ENCODE measurements at places on chromosomes 7 and 10. TPM values are rescaled to one million over a fixed set of nuclear protein-coding genes. Genes with fewer than 3 reads are reported as not detected.

The SDHAF3 gene
- 17.2 TPM for total RNA-seq

The RASA4B gene
- 22.5 TPM for total RNA-seq

The PNLIP gene
- not detected for total RNA-seq

The CLEC5A gene
- total RNA-seq, result 2.9 TPM

The CHAT gene
- not detected for total RNA-seq

The MTURN gene
- 80.1 TPM for total RNA-seq

The HERC4 gene
- total RNA-seq, result 47.1 TPM

The PALD1 gene
- total RNA-seq, result 14.4 TPM

The MALRD1 gene
- total RNA-seq, result 2.0 TPM

The CUZD1 gene
- 0.54 TPM for total RNA-seq

The WAPL gene
- total RNA-seq, result 34.7 TPM

The FEZF1 gene
- not detected for total RNA-seq

The TET1 gene
- total RNA-seq, result 2.2 TPM

The GUSB gene
- 60.1 TPM for total RNA-seq

The TMEM120A gene
- total RNA-seq, result 47.0 TPM

The PRXL2A gene
- total RNA-seq, result 69.4 TPM

The JAZF1 gene
- 13.1 TPM for total RNA-seq

The FXYD4 gene
- 109 TPM for total RNA-seq

The SH2D4B gene
- 0.09 TPM for total RNA-seq

The SMKR1 gene
- 0.63 TPM for total RNA-seq

The ATP5MK gene
- total RNA-seq, result 265 TPM

The SPDYE9 gene
- total RNA-seq, result not detected

The GPR26 gene
- not detected for total RNA-seq

The LRRD1 gene
- 0.25 TPM for total RNA-seq

The CUTC gene
- 16.5 TPM for total RNA-seq

The C10orf143 gene
- total RNA-seq, result 6.6 TPM

The EBLN1 gene
- total RNA-seq, result not detected

The XRCC2 gene
- 0.44 TPM for total RNA-seq

The KCP gene
- 44.6 TPM for total RNA-seq

The SFMBT2 gene
- total RNA-seq, result 15.3 TPM

The GNAT3 gene
- total RNA-seq, result not detected

The MYOZ1 gene
- total RNA-seq, result 3.5 TPM

The NRCAM gene
- 20.6 TPM for total RNA-seq

The NANOS1 gene
- 1.1 TPM for total RNA-seq

The TMEM184A gene
- 11.0 TPM for total RNA-seq

The TEX47 gene
- not detected for total RNA-seq

The PDZD8 gene
- total RNA-seq, result 41.9 TPM

The C10orf62 gene
- total RNA-seq, result 1.6 TPM

The ATRNL1 gene
- total RNA-seq, result 7.1 TPM

The ERVW-1 gene
- not detected for total RNA-seq

The DNAJC12 gene
- total RNA-seq, result 2.5 TPM

The BICC1 gene
- total RNA-seq, result 136 TPM

The TMEM236 gene
- 1.9 TPM for total RNA-seq

The ZCWPW1 gene
- 3.0 TPM for total RNA-seq

The CLRN3 gene
- total RNA-seq, result 9.4 TPM

The NEUROD6 gene
- total RNA-seq, result not detected

The ASAH2 gene
- total RNA-seq, result 1.3 TPM
